ENCODE measurements at places on chromosomes 12 and 14. TPM values are rescaled to one million over a fixed set of nuclear protein-coding genes. Genes with fewer than 3 reads are reported as not detected.

GRCh38 chr12:88225776-88226175 lies 83.7 kb downstream of the TMTC3 start:
- no peak overlapping the region for H3K27ac ChIP-seq
- no peaks in the 10 kb centered on the region for H3K36me3 ChIP-seq
- H3K4me3 ChIP-seq: no peak overlapping the region
- H3K27me3 ChIP-seq: no peaks in the 10 kb centered on the region
- DNase-seq: no peak

DNA sequence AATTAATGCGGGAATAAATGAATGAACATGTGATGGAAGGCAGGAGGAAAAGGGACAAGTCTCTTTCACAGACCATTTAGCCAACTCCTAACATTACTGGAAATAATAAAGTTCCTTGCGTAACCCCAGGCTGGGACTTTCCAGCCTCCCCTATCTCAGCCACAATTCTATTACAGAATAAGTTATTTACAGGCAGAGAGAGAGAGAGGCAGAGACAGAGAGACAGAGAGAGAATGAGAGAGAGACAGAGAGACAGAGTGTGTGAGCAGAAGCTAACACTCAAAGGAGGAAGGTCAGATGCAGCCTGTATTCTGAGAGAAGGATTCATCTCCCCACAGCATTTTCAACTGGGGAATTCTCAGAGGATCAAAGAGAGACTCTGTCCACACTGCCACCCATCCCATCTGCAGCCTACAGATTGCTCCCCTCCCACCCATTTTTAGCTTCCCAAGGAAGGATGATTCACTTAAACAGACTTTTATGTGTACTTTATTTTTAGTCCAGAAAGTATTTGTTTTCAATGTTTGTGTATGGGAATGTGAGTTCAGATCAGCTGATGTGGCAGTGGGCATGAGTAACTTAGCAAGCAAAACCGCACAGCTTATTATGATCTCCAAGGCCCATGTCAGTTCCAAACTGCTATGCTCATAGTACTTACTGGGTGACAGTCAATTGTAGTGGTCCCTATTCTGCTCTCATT lies 165.7 kb downstream of the CAND1 start:
- H3K27me3 ChIP-seq: no peaks in the 10 kb centered on the region
- H3K4me1 ChIP-seq: no peaks in the 10 kb centered on the region
- H3K36me3 ChIP-seq: no peaks in the 10 kb centered on the region

DNA sequence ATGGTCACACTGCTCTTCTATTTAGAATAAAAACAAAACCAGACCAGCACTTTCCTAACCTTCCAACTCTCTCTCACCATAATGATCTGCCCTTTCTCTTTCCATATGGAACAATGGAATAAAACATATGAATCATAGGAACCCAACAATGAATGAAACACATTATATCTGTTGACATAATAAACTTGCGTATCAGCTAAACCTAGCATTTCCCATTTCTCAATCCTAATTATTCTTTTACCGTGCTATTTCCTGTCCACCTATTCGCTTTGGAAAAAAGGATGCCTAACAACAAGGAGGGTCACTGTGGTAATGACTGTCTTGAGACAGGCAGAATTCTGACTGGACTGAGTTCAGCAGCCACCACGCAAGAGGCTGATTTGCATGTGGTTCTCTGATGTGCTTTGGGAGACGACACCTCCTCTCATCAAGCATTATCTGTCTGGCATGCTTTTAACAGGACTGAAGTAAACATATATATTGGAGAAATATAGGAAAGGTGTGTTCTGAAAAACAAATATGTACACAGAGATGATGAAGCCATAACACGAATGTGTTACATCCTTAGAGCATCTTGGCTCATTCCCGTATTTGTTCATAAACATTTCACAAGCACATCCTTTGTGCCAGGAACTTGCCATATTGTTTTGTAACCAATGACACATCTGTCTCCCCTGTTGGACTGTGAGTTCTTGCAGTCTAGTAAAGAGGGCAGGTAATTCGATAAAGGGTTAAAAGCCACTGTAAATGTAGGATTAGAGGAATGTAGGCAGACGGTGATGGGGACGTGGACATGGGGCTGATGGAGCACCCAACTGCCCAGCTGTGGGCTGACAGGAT lies 87.7 kb downstream of the PTPRB start:
- no peaks in the 10 kb centered on the region for H3K4me1 ChIP-seq
- H3K27me3 ChIP-seq: no peaks in the 10 kb centered on the region
- no peaks in the 10 kb centered on the region for H3K36me3 ChIP-seq

DNA sequence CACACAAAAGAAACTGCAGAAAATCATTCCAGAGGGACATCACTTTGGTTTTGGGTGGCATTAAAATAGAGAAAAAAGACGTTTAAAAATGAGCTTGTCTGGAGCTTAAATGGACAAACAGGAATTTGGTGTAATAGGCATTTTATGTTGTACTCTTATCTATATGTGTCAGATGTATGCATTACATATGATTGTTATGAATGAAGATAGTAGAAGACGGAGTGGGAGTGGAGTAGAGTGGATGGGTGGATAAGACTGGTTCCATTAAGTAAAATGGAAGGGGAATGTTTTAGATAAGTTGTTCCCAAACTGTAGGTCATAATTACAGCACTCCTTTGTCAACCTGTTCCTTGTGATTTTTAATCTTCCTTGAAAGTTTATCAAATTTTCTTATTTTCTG lies 1.9 kb downstream of the CCDC91 start:
- no peaks in the 10 kb centered on the region for H3K36me3 ChIP-seq
- H3K27ac ChIP-seq: peak overlapping the region; percentile 98
- H3K4me3 ChIP-seq: no peak overlapping the region
- no peak for DNase-seq
- H3K27me3 ChIP-seq: no peaks in the 10 kb centered on the region

DNA sequence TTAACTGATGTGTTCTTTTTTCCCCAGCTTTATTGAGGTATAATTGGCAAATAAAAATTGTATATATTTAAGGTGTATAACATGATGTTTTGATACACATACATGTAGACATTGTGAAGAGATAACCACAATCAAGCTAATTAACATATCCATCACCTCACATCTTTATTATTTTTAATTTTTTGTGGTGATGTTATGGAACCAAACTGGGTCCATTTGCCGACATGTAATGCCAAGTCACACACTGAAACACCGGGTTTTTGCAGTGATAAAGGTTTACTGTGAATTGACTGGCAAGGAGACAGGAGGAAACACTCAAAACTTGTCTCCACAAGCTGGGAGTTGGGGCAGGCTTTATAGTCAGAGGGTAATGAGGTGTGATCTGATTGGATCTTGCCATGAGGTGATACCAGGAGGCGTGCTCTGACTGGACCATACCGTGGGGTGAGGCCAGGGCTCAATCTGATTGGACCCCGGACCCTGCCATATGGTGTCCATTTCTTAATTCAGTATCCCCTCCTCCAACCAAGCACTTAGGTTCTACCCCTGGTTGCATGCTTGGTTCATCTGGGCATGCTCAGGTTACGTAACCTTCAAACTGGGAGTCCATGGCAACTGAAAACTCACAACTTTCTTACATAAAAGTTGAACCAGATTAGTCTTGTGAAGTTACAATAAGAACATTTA lies 11.8 kb upstream of the WSCD2 start:
- no peaks in the 10 kb centered on the region for H3K27me3 ChIP-seq
- no peak overlapping the region for H3K27ac ChIP-seq
- no peaks in the 10 kb centered on the region for H3K36me3 ChIP-seq
- H3K4me3 ChIP-seq: no peak overlapping the region

GRCh38 chr12:96786791-96787190 lies 120.3 kb upstream of the NEDD1 start:
- no peak overlapping the region for H3K27ac ChIP-seq
- DNase-seq: no peak
- no peaks in the 10 kb centered on the region for H3K36me3 ChIP-seq
- no peak overlapping the region for H3K4me3 ChIP-seq
- no peaks in the 10 kb centered on the region for H3K4me1 ChIP-seq
- H3K27me3 ChIP-seq: no peaks in the 10 kb centered on the region

GRCh38 chr14:98391061-98391460 lies 880.9 kb downstream of the BCL11B start:
- no peak for DNase-seq
- no peaks in the 10 kb centered on the region for H3K4me1 ChIP-seq
- no peak overlapping the region for H3K4me3 ChIP-seq
- H3K36me3 ChIP-seq: no peaks in the 10 kb centered on the region
- no peaks in the 10 kb centered on the region for H3K27me3 ChIP-seq

DNA sequence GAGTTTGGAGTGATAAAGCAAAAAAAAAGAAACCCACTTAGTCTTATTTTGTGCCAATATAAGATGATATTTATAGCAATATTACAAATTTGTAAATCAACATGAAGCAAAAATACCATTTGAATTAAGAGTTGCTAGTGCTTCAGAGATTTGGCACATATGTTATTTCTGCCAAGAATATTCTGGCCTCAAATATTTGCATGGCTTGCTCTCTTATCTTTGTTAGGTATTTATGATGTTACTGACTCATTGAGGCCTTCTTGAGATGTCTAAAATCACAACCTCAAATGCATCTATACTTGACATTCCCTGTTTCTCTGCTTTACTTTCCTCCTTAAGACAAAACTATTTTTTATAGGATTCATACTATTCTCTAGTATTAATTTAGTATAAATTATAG lies 301.5 kb downstream of the NELL2 start:
- no peak overlapping the region for H3K27ac ChIP-seq
- no peak overlapping the region for H3K4me3 ChIP-seq
- no peak for DNase-seq
- H3K27me3 ChIP-seq: no peaks in the 10 kb centered on the region
- H3K4me1 ChIP-seq: no peaks in the 10 kb centered on the region

DNA sequence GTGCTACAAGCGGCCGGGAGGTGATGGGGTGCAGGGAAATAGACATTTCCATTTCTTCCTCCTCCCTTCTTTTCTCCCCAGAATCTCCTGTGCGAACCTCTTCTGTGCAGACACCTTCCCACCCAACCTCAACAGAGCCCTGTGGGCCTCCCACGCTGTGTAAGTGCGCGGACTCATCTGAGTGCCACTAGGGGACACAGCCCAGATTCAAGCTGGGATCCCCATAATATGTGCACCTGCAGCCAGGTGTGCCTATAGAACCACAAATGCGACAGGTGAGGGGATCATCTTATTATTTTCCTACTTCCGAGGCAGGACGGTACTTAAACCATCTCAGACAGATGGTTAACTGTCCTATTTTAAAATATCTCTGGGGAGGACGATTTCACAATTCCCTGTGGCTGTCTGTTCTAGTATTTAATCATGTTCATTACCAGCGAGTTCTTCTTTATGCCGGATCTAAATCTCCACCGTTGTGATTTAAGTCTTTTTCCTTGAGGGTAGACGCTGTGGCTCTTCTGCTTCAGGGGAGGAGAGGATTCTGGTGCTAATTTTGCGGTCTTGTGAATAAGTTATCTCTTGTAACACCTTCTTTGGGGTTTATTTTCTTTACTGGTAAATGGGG lies 17.2 kb upstream of the CACNA1C start:
- H3K36me3 ChIP-seq: no peaks in the 10 kb centered on the region
- H3K27ac ChIP-seq: no peak overlapping the region
- peaks cover 4% of the 10 kb centered on the region for H3K4me1 ChIP-seq
- DNase-seq: no peak
- H3K27me3 ChIP-seq: no peaks in the 10 kb centered on the region

GRCh38 chr12:52631676-52632459 lies 13.5 kb upstream of the KRT73 start:
- peaks cover 19% of the 10 kb centered on the region for H3K4me1 ChIP-seq
- H3K4me3 ChIP-seq: no peak overlapping the region
- H3K27me3 ChIP-seq: peaks cover 3% of the 10 kb centered on the region
- no peak for DNase-seq
- no peaks in the 10 kb centered on the region for H3K36me3 ChIP-seq

- no peak overlapping the region for H3K27ac ChIP-seq
- no peak overlapping the region for H3K4me3 ChIP-seq
- H3K36me3 ChIP-seq: no peaks in the 10 kb centered on the region
- no peaks in the 10 kb centered on the region for H3K27me3 ChIP-seq
- no peak for DNase-seq
- no peaks in the 10 kb centered on the region for H3K4me1 ChIP-seq
Observed at GRCh38 chr14:94821705-94822104, 51.8 kb upstream of the GSC start.

- no peak overlapping the region for H3K4me3 ChIP-seq
- H3K27ac ChIP-seq: no peak overlapping the region
- no peaks in the 10 kb centered on the region for H3K4me1 ChIP-seq
- no peak for DNase-seq
- no peaks in the 10 kb centered on the region for H3K27me3 ChIP-seq
Observed at GRCh38 chr14:46490238-46490685, 161.3 kb downstream of the RPL10L start.

Gene POTEG
- total RNA-seq: not detected

Gene KERA
- total RNA-seq: not detected
